ENCODE measurements at places on chromosomes 16 and 17.
A peak's percentile ranks its signal among the peaks of the same experiment; 100 is the strongest.

DNA sequence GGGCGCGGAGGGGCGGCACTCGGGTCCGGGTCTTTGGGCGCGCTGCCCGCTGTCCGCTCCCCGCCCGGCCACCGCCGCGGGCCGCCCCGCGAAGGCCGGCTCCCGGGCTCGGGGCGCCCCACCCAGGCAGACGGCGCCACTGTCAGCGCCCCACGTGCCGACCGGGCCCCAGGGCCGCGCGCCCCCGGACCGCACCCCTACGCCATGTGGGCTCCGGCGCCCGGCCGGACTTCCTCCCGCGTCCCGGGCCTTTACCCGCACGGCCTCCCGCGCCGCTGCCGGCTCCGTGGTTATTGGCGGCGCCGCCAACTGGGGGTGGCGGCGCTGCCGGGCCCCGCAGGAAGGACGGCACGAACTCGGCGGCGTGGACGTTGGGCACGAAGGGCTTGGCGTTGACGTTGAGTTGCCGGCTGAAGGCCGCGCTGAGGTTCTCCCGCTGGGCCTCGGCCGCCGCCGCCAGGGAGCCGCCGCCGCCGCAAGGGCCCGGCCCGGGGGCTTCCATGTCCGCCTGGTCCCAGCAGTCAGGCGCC lies 577 bp downstream of the GSPT1 start:
- DNase-seq = no peak

- DNase-seq = no peak
These were observed 251.7 kb downstream of the CPPED1 start for GRCh38 chr16:12551946-12552345.

DNA sequence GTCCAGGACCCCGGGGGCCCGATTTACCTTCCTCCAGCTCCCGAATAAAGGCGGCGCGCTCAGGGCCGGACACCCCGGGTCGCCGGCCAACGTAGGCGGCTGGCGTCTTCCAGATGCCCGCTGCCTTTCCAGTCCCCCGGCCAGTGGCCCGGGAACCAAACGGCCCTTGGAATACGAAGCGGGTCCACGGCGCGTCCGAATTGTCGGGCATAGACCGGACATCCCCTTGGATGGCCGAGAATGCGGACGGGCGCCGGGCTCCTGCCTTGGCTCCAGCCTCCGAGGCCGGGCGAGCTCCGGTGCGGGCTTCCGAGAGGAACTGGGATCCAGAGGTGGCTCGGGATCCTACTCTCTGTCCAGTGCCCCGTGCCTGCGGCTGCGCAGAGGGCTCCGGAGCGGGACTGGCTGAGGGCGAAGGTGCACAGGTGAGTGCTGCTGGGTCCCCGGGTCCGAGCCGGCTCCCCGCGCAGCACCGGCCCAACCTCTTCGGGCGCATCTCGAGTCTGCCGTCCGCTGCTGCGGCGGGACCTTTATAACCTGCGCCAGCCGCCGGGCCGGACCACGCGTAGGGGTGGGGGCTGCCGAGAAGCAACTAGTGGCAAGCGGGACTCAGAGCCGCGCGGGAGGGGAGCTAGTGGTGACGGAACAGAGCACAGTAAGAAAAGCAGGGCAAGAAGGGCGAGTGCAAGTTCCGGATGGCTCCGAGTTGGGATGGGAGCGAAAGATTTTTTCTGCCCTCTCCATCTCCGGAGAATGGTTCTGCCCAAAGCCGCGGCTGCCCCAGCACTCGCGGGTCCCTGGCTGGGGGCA lies at the start of gene HAP1:
TSS of gene HAP1 (minus strand) at position 505 of the 810 bp plus-strand sequence. CDS start at position 496, 9 bp downstream.
- no peak for DNase-seq

- no peak for DNase-seq
These were observed 25.4 kb downstream of the DNAJA2 start for GRCh38 chr16:46947900-46948547.

- DNase-seq = no peak
These were observed 3.4 kb upstream of the TM4SF5 start for GRCh38 chr17:4768298-4768697.

DNA sequence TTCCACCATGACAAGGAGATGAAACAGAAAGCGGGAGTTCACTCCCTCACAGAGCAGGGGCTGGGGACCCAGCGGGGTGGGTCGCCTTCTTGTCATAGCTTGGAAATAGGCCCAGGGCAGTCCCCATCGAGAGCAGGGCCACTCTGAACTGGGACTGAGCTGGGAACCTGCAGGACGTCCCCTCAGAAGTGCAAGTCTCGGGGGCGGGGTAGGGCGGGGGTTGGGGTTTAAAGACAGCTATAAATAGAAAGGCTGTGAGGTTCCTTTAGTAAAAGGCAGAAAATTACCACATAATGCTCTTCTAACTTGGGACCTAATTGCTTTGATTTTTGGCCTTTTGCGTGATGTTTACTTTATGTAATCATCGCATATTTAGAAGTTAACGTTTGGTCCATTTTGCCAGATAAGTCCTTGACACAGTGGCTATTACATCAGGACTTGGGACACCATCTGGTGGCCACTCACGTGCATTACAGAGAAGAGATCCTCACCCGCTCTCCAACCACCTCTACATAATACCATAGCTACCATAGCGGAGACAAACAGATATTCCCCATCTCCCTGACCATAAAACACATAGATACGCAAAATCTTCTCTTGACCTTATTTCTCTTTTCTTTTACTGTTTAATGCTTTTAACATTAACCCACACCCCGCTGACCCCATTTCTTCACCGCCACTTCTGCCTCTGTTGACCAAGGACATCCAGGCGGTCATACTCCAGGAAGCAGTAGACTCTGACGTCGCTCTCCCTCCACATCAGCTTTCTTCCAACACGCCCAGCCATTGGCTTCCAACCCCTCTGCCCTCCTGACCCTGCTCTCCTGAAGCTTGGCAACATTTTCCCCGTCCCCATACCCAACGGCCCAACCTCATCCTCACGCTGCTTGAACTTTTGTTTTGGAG lies 27.5 kb upstream of the PIK3R6 start:
- DNase-seq = peak; percentile 23

DNA sequence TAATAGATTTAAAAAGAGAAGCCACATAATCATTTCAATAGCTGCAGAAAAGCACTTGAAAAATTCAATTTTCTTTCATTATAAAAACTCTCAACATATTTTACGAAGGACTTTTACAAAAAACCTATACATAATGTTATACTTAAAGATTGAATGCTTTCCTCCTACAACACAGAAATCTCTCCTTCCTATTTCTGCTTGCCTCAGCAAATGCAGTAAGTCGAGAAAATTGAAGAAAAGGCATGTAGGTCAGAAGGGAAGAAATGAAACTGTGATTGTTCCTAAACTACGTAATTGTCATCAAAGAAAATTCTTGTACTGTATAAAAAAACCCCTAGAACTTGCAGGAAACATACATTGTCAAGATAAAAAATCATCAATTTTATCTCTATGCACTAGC lies 267.1 kb downstream of the BCAS3 start:
- DNase-seq = no peak

DNA sequence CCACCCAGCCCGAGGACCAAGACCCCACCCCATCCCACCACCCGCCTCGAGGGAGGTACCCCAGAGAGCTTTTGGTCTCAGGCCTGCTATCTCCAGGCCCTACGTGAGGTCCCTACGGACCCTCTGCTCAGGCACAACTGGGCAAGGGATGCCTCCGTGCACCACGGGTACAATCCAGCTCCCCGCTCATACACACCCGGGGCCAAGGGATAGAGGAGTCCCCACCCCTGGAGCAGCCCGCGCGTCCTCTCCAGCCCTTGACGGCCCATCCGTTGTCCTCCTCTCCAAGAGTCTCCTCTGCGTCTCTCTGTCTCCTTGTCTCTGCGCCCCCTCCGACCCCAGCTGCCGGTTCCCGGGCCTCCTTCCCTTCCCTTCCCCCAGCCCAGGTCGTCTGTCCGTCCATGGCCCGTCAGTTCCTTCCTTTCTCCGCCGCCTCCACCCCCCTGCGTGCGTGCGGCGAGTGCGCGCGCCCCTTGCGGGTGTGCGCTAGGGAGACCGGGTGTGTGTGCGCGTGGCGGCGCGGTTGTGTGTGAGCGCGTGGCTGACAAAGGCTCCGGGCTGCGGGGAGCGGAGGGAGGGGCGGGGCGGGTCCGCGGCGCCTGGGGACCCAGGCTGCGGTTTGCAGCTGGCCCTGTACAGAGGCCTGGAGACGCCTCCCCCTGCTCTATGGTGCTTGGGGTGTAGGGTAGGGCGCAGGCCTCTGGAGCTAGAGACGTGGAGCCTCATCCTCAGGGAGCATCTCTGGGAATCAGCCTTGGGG lies 930 bp downstream of the SPNS2 start:
- no peak for DNase-seq

GRCh38 chr16:2821487-2822157 lies 4.6 kb downstream of the PRSS21 start:
- DNase-seq = no peak

- no peak for DNase-seq
These were observed 6.5 kb upstream of the CACNA1H start for GRCh38 chr16:1146409-1146808.

GRCh38 chr17:63181856-63182255 lies 215.8 kb downstream of the TANC2 start:
- no peak for DNase-seq

DNA sequence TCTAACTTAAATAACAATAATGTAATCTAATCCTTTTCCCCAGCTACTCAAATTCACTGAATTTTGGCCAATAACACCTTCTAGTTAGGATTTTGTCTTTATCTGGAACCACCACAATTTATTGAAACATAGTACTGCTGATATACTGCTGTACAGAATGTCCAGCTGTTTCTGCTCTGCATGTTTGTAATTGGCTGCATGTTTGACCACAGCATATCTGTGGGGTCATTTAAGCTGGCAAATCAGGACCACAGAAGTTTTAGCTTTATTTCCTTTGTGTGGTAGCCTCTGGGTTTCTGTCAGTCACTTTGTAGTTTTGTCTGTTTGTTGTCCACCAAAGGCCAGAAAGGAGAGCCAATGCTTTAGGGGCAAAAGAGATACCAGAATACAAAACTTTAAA lies 22.2 kb upstream of the RAB11FIP4 start:
- DNase-seq = no peak

All from GM04504 (cell line).